ENCODE measurements at places on chromosomes 4 and X.

- no peak for DNase-seq
Observed at GRCh38 chr4:16672421-16672820, 226.0 kb downstream of the LDB2 start.

DNA sequence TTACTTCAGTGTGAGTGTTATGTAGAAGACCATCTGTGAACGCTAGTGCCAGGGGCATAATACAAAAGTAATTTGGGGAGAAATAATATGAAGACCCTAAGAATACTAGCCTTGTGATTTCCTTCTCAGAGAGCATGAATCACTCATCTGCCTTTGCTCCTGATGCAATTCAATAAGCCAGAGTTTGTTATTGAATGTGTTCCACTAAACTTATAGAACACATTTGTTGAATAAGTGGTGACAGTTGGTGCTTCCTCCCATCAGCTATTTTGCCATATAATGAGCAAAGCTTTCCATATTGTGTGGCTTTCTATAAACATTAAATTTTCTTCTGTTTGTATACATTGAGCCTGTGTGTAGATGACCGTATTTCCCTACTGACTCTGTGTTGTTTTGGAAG lies 136.4 kb upstream of the QRFPR start:
- DNase-seq = no peak

GRCh38 chrX:10104958-10105658 lies 51.7 kb upstream of the CLCN4 start:
- DNase-seq = no peak

DNA sequence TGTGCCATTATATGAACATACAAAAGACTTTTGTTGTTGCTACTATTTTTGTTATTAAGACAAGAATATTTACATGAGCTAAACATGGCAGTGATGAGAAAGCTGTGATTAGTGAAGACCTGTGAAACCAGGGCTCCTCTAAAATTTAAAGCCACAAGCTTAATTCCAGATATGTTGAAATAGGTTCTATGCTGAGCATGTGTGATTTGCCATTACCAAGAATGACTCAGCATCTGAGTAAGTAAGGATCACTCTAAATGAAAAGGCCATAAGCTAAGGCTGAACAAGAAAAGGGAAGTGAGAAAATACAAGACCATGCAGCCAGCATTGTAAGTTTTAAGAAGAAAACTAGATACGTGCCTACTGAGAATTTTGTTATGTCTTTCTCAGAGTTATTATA lies 75.9 kb upstream of the CAMK2D start:
- DNase-seq = no peak

DNA sequence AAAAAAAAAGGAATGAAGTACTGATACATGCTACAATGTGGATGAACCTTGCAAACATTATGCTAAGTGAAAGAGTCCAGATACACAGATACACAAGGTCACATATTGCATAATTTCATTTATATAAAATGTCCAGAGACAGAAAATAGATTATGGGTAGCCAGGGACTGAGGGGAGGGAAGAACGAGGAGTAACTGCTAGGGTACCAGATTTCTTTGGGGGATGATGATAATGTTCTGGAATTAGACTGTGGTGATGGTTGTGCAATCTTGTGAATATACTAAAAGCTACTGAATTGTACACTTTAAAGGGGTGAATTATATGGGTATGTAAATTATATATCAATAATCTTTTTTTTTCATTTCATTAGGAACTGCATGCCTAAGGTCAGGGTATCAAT lies 20.8 kb upstream of the AP1AR start:
- no peak for DNase-seq

- no peak for DNase-seq
Observed at GRCh38 chrX:149010013-149010852, 494.9 kb downstream of the IDS start.

DNA sequence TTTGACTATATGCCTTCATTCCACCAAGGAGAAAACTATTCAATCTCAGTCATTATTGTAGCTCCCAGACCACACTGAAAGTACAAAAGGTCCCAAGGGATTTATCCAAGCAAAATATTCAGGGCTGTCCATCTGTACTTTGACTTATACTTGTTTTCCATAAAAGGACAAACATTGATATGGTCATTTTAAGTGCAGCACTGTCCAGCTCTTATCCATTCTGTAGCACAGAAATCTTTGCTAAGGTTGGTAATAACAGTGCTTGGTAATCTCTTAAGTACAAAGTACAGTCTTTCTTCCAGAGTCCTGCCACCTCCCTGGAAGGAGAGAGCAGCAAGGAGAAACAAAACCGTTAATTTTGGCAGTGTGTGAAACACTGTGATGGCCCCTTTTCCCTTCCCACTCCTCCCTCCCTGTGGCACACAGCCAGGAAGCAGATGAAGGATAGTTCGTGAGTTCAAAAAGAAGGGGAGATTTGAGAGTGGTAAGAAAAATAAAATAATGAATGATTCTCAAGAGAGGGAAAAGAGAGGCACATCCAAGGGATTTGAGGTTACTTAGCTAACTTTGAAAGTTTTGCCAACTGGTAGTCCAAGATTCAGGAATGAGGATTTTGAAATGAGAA lies 6.8 kb upstream of the CXCL2 start:
- no peak for DNase-seq

Data from iPS DF 19.7 (cell line).